Memory B cell (primary cell): ENCODE measurements at places on chromosomes 13 and 19.

DNA sequence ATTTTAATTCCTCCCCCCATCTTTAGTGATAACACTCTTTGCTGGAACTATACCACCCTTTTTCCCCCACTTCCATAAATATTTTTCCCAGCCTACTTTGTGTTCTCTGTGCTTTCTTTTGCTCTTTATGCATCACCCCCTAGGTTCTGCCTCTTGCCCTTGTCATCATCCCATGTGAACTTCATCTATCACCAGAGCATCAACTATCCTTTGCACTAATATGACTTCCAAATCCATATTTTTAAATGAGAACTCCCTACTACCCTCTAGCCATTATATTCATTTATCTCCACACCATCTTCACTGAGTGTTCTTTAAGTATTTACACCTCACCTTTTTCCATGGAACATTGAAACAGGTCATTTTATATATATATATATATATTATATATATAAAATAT, 452.7 kb downstream of the FOXO1 start:
- H3K4me1 ChIP-seq, result peaks cover 11% of the 10 kb centered on the region
- H3K27ac ChIP-seq, result no peak overlapping the region
- H3K27me3 ChIP-seq, result no peaks in the 10 kb centered on the region
- DNase-seq, result no peak

DNA sequence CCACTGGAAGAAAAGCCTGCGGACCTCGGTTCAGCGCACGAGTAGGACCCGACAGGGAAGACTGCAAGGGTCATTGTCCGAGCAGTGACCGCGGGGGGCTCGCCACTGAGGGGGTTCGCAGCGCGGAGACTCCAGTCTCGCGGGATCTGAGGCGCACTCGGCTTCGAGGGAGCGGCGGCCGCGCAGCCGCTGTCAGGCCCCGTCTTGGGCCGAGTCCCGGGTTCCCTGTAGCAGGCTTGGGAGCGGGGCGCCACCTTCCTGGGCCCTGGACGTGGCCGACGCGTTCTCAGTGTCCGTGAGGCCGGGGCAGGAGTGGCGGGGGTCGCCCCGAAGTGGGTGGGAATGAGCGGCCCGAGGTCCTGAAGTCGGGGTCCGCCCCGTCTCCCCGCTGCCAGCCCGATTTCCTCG, 474 bp upstream of the FAM174C start:
- peak overlapping the region; percentile 91 for H3K27ac ChIP-seq
- peaks cover 34% of the 10 kb centered on the region for H3K4me1 ChIP-seq
- DNase-seq, result no peak

- H3K27ac ChIP-seq, result no peak overlapping the region
- H3K4me1 ChIP-seq, result peaks cover 4% of the 10 kb centered on the region
- no peaks in the 10 kb centered on the region for H3K36me3 ChIP-seq
- peak overlapping the region; percentile 42 for H3K4me3 ChIP-seq
- DNase-seq, result no peak
Observed at GRCh38 chr19:40512473-40513344, 45.9 kb downstream of the SPTBN4 start.

DNA sequence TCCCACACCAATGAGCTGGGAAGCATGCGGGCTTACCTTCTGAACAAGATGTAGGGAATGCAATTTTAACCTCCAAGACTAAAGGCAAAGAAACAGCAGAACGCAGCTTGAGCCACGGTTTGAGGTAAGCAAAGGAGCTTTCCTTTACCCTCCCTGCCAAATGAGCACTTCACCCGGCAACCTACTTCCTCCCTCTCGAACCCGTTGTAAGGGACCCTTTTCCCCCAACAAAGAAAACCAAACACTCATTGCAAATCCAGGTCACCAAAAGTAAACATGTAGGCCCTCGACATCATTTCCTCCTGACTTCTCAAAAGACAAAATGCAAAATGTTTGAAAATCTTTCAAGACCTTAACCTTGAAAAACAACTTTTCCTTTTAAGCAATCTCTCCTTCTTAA, 65.3 kb downstream of the ABCC4 start:
- no peaks in the 10 kb centered on the region for H3K27me3 ChIP-seq
- H3K36me3 ChIP-seq, result peaks cover under 1% of the 10 kb centered on the region
- no peak overlapping the region for H3K4me3 ChIP-seq

DNA sequence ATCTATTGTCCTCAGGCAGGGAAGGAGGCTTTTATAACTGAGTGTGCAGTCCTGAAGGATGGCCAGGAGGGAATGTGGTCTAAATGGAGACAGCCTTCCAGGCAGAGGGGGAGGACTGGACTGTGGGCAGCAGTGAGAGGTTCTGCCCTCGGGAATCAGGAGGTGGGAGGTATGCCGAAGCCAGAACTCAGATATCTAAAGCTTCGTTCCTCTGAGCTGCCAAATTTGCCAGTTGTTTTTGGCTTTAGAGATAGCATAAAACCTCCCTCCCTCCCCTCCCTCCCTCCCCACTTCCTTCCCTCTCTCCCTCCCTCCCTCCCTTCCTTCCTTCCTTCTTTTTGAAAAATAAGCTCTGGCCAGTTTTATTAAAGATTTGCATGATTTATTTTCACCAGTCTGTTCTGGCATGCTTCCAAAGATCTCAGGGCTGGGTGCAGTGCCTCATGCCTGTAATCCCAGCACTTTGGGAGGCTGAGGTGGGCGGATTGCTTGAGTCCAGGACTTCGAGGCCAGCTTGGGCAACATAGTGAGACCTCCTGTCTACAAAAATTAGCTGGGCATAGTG, 2.4 kb downstream of the MEDAG start:
- no peak overlapping the region for H3K27ac ChIP-seq
- no peak for DNase-seq
- H3K27me3 ChIP-seq, result peaks cover 26% of the 10 kb centered on the region
- no peaks in the 10 kb centered on the region for H3K36me3 ChIP-seq

DNA sequence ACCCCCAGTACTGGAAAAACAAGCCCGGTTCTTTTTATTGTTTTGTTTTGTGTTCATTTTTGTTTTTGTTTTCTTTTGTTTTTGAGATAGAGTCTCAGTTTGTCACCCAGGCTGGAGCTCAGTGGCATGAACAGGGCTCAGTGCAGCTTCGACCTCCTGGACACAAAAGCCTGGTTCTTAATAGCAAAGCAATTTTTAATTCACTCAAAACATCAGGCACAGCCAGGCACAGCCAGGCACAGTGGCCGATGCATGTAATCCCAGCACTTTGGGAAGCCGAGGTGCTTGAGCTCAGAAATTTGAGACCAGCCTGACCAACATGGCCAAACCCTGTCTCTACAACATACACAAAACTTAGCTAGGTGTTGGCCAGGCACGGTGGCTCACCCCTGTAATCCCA, 30.7 kb downstream of the INSR start:
- H3K36me3 ChIP-seq, result peaks cover 8% of the 10 kb centered on the region
- no peak overlapping the region for H3K4me3 ChIP-seq
- H3K4me1 ChIP-seq, result peaks cover 14% of the 10 kb centered on the region
- no peak overlapping the region for H3K27ac ChIP-seq
- DNase-seq, result no peak

DNA sequence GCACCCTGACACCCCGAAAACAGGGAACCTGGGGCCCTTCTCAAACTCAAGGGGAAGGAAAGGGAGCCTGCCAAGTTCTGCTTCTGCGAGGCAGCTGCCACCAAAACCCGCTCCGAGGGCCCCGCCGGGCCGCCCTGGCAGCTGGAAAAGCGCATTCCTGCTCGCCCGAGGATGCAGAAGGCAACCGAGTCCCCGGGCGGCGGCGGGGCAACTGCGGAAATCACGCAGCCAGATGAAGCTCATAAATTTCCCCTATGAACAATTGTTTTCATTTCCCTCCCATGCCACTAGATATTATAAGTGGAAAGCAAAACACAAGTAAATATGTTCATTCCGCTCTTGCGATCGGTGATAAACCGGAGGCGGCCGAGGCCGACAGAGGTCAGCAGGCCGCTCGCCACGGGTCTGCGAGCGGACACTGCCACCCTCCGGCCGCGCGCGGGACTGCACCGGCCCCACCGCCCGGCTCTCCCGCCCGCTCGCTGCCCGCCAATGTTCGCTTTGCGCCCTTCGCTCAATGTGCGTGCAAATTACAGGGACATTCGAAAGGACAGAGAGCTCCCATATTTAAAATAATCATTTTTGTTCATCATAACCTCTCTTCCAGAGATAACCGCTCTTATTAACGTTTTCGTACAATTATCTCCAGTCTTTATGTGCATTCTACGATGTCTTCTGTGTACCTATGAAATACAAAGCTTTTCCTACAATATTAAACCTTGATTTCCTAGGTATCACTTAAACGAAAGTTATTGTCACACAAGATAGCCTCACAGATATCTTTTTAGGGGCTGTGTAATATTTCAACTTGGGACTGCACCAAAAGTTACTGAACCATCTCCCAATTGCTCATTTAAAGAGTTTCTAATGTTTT, 120.8 kb upstream of the ZNF507 start:
- no peak overlapping the region for H3K27ac ChIP-seq
- DNase-seq, result peak; percentile 18
- H3K4me3 ChIP-seq, result peak overlapping the region; percentile 47
- peaks cover 16% of the 10 kb centered on the region for H3K27me3 ChIP-seq

DNA sequence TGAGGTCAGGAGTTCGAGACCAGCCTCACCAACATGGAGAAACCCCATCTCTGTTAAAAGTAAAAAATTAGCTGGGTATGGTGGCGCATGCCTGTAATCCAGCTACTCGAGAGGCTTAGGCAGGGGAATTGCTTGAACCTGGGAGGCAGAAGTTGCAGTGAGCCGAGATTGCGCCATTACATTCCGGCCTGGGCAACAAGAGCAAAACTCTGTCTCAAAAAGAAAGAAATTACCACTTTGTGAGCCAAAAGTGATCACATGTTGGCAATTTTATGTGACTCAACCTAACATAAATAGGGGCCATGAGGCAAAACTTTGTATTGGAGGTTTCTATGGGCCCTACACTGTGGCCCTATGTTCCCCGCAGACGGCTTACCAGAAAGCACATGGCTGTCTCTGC, 72.2 kb downstream of the MAP4K1 start:
- no peak for DNase-seq
- H3K36me3 ChIP-seq, result no peaks in the 10 kb centered on the region
- no peak overlapping the region for H3K27ac ChIP-seq
- peaks cover 11% of the 10 kb centered on the region for H3K4me1 ChIP-seq
- no peaks in the 10 kb centered on the region for H3K27me3 ChIP-seq

DNA sequence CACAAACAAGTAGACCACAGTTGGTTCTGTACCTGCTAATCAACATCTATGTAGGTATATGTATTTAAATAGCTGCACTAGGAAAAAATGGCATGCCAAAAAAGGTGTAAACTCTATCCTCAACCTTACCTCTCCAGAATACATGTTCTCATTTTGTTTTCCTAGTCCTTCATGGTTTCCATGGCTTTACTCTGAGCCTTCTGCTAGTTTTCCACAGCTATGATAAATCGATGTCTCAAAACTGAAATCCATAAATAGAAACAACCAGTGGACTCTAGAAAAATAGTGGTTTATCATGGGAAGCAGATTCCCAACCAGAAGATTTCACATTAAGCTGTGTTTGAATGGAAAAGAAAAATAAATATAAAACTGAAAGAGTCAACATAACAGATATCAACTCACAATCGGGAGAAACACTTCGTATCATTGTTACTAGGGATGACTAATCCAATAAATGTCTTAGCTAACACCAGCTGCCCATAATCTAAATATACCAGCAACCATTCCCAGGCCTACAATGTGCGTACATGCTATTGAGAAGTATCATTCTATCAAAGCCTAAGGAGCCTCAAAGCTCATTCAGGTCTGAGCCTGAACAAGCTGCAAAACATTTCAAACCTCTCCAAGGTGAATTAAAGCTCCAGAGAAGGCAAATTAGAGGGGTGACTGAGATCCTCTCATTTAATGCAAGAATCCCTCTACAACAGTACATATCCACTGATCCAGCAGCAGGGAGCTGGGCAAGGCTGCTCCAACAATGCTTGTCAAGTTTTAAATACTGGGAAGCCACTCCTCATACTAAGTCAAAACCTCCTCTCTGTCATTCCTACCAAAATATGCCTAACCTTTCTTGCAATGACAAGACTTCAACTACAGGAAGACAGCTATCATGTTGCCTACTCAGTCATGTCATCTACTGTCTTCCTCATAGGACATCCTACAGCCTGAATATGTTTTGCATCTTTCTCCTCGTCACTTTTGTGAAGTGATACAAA, 90.2 kb downstream of the KCTD12 start:
- H3K36me3 ChIP-seq, result no peaks in the 10 kb centered on the region
- H3K27ac ChIP-seq, result no peak overlapping the region
- H3K27me3 ChIP-seq, result peaks cover 3% of the 10 kb centered on the region

- no peaks in the 10 kb centered on the region for H3K36me3 ChIP-seq
- DNase-seq, result no peak
- H3K4me1 ChIP-seq, result peaks cover 2% of the 10 kb centered on the region
- H3K4me3 ChIP-seq, result no peak overlapping the region
Observed at GRCh38 chr13:24651718-24652345, 28.4 kb upstream of the ATP12A start.

GRCh38 chr19:23314505-23315251, 64.5 kb upstream of the ZNF724 start:
- H3K4me3 ChIP-seq, result no peak overlapping the region
- no peak overlapping the region for H3K27ac ChIP-seq
- no peak for DNase-seq

- H3K27me3 ChIP-seq, result no peaks in the 10 kb centered on the region
- peak overlapping the region; percentile 89 for H3K27ac ChIP-seq
- no peak for DNase-seq
Observed at GRCh38 chr19:55649268-55650125, 1.5 kb downstream of the CCDC106 start.

DNA sequence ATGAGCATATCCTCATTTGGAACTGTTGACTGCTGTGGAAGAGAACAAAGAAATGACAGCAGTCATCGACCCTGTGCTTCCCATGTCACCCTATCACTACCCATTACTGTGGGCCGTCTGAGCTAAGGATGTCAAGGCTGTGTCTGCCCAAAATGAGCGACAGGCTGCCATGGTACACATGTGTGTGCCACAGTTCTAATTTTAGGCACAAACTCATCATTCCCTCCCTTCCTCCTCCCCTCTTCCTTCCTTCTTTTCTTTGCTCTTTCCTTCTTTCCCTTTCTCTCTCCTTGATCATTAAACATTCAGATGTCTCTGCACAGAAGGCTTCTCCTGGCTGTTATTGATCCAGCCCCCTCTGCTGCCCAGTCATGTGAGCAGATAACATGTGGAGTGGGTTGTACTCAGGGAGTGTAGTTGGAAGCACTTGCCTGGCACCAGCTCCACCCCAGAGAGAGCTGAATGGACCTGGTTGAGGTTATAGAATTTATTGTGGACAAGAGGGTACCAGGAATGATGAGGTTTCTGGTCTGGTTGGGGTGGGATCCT, 6.3 kb downstream of the FGF9 start:
- no peak for DNase-seq
- no peaks in the 10 kb centered on the region for H3K36me3 ChIP-seq
- H3K4me1 ChIP-seq, result peaks cover 9% of the 10 kb centered on the region

GRCh38 chr19:2385053-2385721, 25.1 kb downstream of the TMPRSS9 start:
- H3K4me1 ChIP-seq, result peaks cover 10% of the 10 kb centered on the region
- H3K4me3 ChIP-seq, result no peak overlapping the region
- DNase-seq, result no peak
- no peak overlapping the region for H3K27ac ChIP-seq
- H3K36me3 ChIP-seq, result no peaks in the 10 kb centered on the region

GRCh38 chr13:101523154-101524131, 71.0 kb downstream of the ITGBL1 start:
- DNase-seq, result no peak
- H3K27me3 ChIP-seq, result no peaks in the 10 kb centered on the region
- no peak overlapping the region for H3K4me3 ChIP-seq
- H3K4me1 ChIP-seq, result no peaks in the 10 kb centered on the region
- H3K27ac ChIP-seq, result no peak overlapping the region
